Anterior cingulate cortex (tissue), 58 donors: ENCODE measurements at places on chromosomes 7 and 10.

GRCh38 chr7:100204454-100204853, 15.3 kb upstream of the PVRIG start:
- no peak for DNase-seq

- no peak for DNase-seq
Measured at GRCh38 chr7:141710301-141710700, 2.1 kb downstream of the WEE2 start.

DNA sequence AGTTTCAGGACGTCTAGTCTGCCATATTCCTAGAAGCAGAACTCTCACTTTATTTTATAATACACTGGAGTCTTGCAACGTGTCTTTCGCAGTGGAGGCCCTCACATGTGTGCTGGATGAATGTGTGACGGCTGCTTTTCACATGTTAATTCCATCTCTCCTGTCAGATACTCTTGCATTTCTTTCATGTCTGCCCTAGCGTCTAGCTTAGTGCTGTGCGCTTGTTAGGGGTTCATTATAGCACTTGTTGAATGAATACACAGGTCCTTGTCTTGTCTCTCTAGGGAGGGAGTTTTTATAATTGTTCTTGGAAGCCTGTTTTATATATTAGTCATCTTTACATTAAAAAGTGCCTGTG, 94.4 kb downstream of the MAP3K8 start:
- DNase-seq, result no peak

- no peak for DNase-seq
Measured at GRCh38 chr10:2011106-2011716, 273.9 kb upstream of the ADARB2 start.

GRCh38 chr7:149300620-149301285, 38.8 kb downstream of the ZNF783 start:
- no peak for DNase-seq

DNA sequence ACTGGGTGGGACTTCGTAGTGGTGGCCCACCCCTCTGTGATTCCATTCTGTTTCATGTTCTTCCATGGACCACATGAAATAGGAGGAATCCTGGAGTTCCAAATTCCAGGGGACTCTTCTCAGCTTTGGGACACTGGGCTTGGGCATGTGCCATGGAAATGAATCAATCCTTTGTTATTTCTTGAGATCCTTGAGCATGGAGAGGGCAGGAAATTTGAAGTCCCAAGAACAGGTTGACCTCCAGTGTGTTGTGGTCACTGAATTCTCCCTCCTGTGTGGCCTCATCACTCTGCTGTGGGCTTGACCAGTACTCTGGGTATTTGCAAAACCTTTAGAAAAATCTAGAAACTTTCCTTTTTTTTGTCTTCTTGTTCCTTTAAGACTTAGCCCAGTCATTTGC, 22.7 kb downstream of the TACR2 start:
- no peak for DNase-seq

DNA sequence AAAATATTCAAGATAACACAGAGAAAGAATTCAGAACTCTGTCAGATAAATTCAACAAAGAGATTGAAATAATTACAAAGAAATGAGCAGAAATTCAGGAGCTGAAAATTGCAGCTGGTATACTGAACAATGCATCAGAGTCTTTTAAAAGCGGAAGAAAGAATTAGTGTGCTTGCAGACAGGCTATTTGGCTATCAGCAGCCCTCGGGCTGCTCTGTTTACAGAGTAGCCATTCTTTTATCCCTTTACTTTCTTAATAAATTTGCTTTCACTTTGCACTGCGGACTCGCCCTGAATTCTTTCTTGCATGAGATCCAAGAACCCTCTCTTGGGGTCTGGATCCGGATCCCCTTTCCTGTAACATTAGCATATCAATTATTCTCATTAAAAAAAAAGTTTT, 1040.0 kb downstream of the SORCS3 start:
- DNase-seq, result no peak

- no peak for DNase-seq
Measured at GRCh38 chr7:128025380-128025779, 5.9 kb downstream of the LRRC4 start.

DNA sequence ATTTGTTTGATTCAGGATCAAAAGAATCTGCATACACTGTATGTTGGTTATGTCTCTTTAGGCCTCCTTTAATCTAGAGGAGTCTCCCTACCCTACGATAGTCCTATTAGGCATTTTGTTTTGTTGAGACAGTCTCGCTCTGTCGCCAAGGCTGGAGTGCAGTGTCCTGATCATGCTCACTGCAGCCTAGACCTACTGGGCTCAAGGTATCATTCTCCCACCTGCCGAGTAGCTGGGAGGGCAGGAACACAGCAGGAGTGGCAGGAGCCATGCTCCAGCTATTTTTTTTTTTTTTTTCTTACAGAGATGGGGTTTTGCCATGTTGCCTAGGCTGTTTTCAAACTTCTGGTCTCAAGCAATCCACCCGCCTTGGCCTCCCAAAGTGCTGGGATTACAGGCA, 123.0 kb upstream of the DKK1 start:
- DNase-seq, result no peak

- DNase-seq, result no peak
Measured at GRCh38 chr7:153301936-153302335, 542.4 kb downstream of the ACTR3B start.

DNA sequence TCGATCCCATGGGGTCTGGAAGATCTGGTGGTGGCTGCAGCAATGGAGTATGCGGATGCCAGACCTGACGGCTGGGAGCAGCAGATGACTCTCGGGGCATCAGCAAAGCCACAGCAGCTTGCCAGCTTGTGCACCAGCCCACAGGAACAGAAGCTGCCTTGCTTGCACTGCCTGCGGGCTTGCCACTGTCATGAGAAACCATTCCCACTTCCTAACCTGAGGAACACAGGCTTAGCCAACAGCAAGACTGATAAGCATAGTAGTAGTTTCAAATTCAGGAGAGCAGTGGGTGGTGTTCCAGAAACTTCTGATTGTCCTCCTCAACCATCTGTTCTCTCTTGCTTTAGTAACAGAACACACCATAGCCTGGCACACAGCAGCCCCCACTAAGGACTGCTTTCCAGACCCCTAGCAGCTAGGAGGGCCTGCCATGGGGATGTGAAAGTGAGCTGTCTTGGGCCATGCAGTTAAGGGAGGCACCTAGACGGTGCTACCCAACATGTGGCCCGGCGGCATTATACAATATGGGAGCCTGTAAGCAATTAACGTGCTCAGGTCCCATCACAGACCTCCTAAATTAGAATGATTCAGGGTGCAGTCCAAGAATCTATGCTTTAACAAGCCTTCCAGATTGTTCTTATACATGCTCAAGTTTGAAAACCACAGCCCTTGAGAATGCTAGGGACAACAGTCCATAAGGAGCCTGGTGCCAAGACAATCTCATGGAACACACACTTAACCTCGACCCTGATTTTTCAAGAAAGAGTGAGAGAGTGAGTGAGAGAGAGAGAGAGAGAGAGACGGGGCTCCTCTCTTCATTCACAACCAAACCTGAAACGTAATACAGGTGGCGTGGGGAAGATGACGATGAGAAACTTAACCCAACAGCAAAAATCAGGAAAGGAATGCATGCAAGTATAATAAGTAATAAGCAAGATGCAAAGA, 7.1 kb downstream of the ANXA11 start:
- no peak for DNase-seq

DNA sequence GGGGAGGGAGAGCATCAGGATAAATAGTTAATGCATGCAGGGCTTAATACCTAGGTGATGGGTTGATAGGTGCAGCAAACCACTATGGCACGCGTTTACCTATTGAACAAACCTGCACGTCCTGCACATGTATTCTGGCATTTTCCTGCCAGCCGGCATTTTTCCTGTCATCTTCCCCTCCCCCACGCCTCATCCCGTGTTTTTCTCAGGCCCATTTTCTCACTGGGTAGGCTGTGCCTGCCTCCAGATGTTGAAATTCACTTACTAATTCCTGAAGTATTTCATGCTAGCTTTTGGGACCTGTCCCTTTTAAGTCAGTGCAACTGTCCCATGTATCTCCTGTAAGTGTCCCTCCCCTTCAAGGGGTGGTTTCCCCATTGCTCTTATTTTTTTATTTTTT, 220.3 kb upstream of the NPY start:
- no peak for DNase-seq

DNA sequence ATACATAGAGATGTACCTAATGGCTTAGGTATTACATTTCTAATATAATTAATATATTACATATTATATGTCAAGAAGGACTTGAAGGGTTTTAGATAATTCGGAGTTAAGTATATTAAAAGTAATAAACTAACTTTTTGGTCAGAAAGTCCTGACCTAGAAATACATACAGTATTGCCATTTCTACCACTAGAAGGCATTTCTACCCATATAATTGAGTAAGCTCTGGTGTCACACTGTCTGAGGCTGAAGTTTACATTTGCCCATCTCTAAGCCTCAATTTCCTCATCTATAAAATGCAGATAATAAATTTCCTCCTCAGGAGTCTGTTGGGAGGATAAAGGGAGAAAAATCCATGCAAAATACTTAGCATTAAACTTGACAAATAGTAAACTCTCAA, 7.1 kb downstream of the FKBP14 start:
- no peak for DNase-seq

GRCh38 chr7:28904578-28905048, 53.5 kb downstream of the TRIL start:
- no peak for DNase-seq

DNA sequence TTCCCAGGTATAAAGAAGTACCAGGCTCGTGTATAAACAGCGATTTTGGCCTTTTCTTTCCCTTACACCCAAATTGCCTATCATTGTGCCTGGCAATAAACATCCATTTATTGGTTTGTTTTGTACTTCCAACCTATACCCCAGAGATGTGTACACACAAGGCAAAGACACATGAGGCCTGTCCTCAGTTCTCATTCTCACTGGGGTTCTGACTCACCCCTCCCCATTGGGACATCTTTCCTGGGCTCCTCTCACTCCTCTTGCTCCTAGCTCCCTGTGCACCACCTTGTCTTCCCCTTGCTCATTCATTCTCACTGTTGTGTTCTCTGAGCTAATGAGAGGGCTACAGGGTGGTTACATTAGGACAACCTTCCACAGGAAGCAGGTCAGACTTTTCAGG, 240.7 kb downstream of the ANK3 start:
- DNase-seq, result no peak

DNA sequence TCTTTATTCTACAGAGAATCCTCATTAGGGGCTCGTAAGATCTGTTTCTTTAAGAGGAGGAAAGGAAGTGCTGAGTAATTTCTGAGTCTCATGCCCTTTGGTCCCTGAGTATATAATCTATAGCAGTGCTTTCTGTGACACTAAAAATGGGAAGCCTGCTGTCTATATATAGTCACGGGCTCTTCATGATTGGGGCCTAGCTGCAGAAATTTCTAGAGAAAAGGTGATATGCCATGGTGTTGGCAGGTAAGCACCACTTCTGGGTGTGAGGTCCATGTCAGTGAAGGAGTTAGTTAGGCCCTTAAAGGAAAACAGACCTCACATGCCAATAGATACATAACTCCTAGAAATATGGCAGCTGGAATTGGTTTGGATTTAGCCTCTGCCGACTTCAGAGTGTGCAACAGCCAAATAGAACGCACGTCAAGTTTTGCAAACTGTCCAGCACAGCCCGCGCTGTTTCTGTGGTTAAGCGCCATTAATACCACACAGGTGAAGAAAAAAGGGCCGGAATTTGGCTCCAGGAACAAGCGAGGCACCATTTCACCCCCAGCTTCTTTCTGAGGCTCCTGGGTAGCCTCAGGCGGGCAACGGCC, 123.2 kb downstream of the TACC2 start:
- DNase-seq, result no peak

DNA sequence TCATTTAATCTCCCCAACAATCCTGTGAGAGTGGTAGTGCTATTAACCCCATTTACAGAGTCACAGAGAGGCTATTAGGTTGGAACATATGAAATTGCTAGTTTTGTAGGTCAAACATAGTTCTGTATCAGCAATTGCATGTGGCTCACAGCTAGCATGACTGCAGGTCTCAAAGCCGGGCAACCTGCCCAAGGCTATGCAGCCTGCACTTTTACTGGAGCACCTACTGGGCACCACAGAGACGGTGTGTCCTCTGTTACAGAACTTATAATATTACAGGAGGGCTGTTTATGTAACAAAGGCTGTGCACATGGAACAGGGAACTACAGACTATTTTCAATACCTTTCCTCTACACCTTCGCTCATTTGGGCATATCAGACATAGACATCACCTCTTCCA, 355.8 kb downstream of the RPS24 start:
- no peak for DNase-seq

GRCh38 chr10:103673606-103674005, 180.1 kb downstream of the NEURL1 start:
- DNase-seq, result no peak

DNA sequence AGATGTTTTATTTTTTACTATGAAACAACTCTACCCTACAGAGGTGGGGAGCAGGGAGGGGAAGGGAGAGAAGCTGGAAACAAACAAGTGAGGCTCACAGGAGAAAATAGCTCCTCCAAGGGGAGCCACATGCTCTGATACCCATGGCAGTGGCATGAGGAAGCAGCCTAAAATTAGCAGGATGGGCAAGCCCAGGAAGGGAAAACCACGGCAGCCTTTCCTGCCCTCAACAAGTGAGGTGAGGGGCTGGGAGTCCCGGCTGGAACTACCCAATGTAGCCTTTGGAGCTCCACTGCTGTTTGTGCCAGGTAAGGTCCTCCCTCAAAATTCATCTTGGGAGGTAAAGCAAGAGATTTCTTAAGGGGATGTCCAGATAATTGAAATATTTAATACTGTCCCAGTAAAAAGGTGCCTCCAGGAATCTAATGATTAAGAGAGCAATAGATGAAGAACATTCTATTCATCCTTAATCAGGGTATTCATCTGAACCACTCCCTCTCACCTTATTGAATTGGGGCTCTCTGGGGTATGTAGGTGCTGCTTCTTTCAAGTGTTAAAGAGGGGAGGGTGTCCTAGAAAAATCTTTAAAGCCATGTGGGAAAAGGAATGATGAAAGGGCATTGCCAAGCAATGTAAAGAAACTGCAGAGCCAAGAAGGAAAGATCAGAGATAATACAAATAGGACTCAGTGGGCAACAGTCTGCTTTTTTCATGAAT, 12.8 kb upstream of the HERC4 start:
- no peak for DNase-seq

DNA sequence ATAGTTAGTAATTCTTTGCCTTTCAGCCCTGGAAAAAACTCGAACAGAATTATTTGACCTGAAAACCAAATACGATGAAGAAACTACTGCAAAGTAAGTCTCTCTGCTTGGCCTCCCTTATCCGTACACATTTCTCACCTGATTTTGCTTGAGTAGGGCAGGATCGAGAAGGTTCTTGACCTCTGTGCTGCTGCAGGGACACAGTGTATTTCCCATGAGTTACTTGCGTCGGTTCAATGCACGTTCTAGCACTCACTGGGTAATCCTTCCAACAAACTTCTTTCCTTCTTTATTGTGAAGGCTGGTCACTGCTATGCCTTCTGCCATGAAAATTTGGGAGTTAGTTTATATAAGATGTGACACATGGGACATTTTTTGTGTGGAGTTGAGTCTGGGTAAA, 171.5 kb upstream of the SH2B2 start:
- DNase-seq, result no peak

- DNase-seq, result peak; percentile 22
Measured at GRCh38 chr7:108415821-108416536, 40.3 kb downstream of the NRCAM start.

- DNase-seq, result no peak
Measured at GRCh38 chr7:108331971-108332370, 124.3 kb downstream of the NRCAM start.
